ENCODE measurements at places on chromosomes 16 and 17.

DNA sequence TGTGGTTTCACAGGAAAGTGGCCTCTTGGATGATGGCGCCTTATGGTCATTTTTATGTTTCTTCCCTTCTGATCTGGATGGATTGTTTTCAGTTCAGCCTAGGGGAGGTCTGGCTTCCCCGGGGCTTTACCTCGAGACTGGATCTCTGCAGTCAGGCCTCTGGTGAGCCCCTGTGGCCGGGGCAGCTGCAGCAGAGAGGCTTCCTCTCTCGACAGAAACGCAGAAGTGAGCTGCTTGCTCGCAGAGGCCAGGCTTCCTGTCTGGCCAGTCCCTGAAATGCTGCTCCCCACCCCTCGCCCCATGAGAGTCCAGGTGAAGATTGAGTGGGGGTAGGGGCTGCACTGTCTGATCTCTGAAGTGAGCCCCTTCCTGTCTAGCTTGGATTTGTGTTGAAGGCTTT is 44.0 kb downstream of the PLCG2 start:
- no peak for DNase-seq

DNA sequence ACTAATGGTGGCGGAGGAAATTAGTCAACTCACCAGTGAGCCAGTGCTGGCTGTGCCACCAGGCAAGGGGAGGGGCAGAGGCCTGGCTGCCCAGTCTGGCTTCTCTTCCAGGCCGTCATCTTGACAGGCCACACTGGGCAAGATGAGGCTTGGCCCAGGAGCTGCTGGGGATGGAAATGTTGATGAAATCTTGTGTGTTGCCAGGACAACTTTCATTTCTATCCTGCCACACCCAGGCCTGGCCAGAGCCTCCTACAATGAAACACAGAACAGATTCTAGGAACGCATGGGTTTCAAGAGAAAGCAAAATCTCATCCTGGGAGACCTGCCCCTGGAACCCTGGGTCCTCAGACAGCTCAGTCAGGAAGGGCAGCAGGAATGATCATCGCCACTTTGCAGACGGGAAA is 9.3 kb downstream of the HEXIM2 start:
- no peak for DNase-seq

DNA sequence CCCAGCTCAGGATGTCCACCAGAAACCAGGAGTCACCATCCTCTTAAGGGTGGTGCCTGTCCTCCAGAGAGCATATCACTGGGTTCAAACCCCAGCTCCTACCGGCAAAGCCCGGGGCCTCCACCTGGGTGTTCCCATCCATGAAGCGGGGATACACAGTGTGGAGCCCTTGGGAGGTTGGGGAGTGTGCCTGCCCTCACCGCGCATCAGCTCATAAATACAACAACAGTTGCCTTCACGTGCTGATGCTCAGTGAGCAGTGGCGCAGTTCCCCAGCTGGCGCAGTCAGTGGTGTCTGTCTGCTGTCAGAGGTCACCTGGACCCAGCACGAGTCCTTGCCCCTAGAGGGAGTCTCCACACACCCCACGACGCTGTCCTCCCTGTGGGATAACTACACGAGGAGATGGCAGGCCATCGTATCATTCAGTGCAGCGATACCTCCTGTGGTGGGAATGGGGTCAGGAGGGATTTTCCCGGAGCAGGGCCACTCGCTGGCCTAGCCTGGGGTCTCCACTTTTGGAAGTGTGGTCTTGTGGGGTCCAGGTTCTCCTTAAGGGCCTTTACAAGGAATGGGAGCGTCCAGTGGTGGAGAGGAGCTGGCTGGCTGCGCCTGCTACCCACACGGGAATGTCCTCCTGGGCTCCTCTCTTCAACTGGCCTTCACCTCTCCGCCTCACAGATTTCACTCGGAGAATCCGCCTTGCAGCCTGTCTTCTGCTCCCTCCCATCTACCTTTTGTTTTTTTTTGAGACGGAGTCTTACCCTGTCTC is 2.3 kb upstream of the ELOB start:
- no peak for DNase-seq

- DNase-seq = no peak
Observed at GRCh38 chr17:51819341-51820219, 338.9 kb downstream of the CA10 start.
